ENCODE measurements at places on chromosomes 2 and 18.

- no peak for DNase-seq
- H3K36me3 ChIP-seq: no peaks in the 10 kb centered on the region
- H3K4me3 ChIP-seq: no peak overlapping the region
- no peak overlapping the region for H3K27ac ChIP-seq
- H3K4me1 ChIP-seq: no peaks in the 10 kb centered on the region
- no peaks in the 10 kb centered on the region for H3K27me3 ChIP-seq
Observed at GRCh38 chr18:69208545-69208944, 192.1 kb upstream of the DOK6 start.

GRCh38 chr18:31857526-31858106 lies 85.3 kb downstream of the TRAPPC8 start:
- H3K4me1 ChIP-seq: no peaks in the 10 kb centered on the region
- DNase-seq: no peak
- H3K36me3 ChIP-seq: peaks cover 24% of the 10 kb centered on the region
- no peak overlapping the region for H3K4me3 ChIP-seq

DNA sequence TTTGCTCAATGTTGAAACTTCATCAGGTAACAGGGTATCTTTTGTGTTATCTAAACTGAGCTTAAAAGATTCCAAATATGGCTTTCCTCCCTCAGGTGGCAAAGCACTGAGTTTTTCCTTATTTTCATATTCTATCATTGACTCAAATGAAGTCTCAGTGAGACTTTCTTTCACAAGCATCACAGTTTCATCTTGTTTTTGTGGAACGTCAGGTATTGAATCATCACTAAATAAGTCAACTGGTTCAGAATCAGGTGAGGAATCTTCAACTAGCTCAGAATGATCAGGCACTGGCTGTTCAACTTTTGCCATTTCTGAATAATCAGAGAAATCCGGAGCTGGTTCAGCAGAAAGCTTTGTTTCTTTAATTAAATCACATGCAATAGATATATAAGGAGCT lies 24.6 kb downstream of the RTN4 start:
- H3K36me3 ChIP-seq: peaks cover 10% of the 10 kb centered on the region
- H3K4me1 ChIP-seq: peaks cover 3% of the 10 kb centered on the region
- no peaks in the 10 kb centered on the region for H3K27me3 ChIP-seq
- no peak overlapping the region for H3K27ac ChIP-seq

GRCh38 chr2:114610677-114611076 lies 168.2 kb downstream of the DPP10 start:
- no peak for DNase-seq
- no peak overlapping the region for H3K4me3 ChIP-seq
- no peaks in the 10 kb centered on the region for H3K36me3 ChIP-seq

GRCh38 chr2:98483257-98483861 lies 38.7 kb downstream of the INPP4A start:
- peak overlapping the region; percentile 36 for H3K4me3 ChIP-seq
- peaks cover 99% of the 10 kb centered on the region for H3K4me1 ChIP-seq
- peak overlapping the region; percentile 77 for H3K27ac ChIP-seq
- no peaks in the 10 kb centered on the region for H3K27me3 ChIP-seq
- peaks cover 51% of the 10 kb centered on the region for H3K36me3 ChIP-seq
- peak; percentile 65 for DNase-seq

DNA sequence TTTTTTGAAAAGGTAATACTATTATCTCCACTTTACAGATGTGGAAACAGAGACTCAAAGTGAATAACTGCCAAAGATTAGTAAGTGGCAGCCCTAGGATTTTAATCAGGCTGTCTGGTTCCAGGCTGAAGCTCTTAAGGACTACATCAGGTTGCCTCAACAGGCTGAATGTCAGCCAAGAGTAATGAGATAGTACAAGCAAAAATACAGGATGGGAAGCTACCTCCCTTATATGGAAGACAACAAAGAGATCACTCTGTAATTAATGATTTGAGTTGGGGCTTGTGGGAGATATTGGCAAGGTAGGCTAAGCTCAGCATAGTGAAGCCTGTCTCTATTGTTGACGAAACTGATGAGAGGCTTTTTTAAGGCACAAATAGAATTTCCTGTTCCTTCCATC lies 323.1 kb downstream of the KCNJ3 start:
- no peaks in the 10 kb centered on the region for H3K36me3 ChIP-seq
- H3K4me1 ChIP-seq: no peaks in the 10 kb centered on the region
- no peak overlapping the region for H3K4me3 ChIP-seq

GRCh38 chr18:64210401-64210949 lies 61.6 kb upstream of the LINC00305 start:
- no peak overlapping the region for H3K4me3 ChIP-seq
- no peak overlapping the region for H3K27ac ChIP-seq
- no peaks in the 10 kb centered on the region for H3K27me3 ChIP-seq
- no peak for DNase-seq
- H3K36me3 ChIP-seq: no peaks in the 10 kb centered on the region

GRCh38 chr18:5417342-5417741 lies 121.8 kb upstream of the ZBTB14 start:
- no peak overlapping the region for H3K4me3 ChIP-seq
- peaks cover 4% of the 10 kb centered on the region for H3K27me3 ChIP-seq
- DNase-seq: no peak
- H3K36me3 ChIP-seq: no peaks in the 10 kb centered on the region
- no peak overlapping the region for H3K27ac ChIP-seq

GRCh38 chr2:32697156-32697555 lies 69.3 kb downstream of the TTC27 start:
- H3K4me3 ChIP-seq: no peak overlapping the region
- no peak for DNase-seq
- H3K36me3 ChIP-seq: no peaks in the 10 kb centered on the region
- H3K27ac ChIP-seq: no peak overlapping the region
- no peaks in the 10 kb centered on the region for H3K27me3 ChIP-seq
- peaks cover 9% of the 10 kb centered on the region for H3K4me1 ChIP-seq

- no peaks in the 10 kb centered on the region for H3K27me3 ChIP-seq
- no peaks in the 10 kb centered on the region for H3K36me3 ChIP-seq
- H3K4me3 ChIP-seq: no peak overlapping the region
- H3K27ac ChIP-seq: no peak overlapping the region
Observed at GRCh38 chr2:115610888-115611287, 1168.4 kb downstream of the DPP10 start.

- no peak for DNase-seq
- peaks cover 16% of the 10 kb centered on the region for H3K27me3 ChIP-seq
- no peak overlapping the region for H3K4me3 ChIP-seq
- no peak overlapping the region for H3K27ac ChIP-seq
Observed at GRCh38 chr18:36675542-36675941, 153.3 kb downstream of the TPGS2 start.

- H3K27ac ChIP-seq: no peak overlapping the region
- no peak for DNase-seq
- no peak overlapping the region for H3K4me3 ChIP-seq
Observed at GRCh38 chr2:185128346-185128745, 530.0 kb downstream of the ZNF804A start.

GRCh38 chr2:115083225-115083624 lies 640.8 kb downstream of the DPP10 start:
- no peak for DNase-seq
- no peaks in the 10 kb centered on the region for H3K4me1 ChIP-seq
- no peaks in the 10 kb centered on the region for H3K36me3 ChIP-seq

GRCh38 chr18:9380621-9381395 lies 46.2 kb downstream of the TWSG1 start:
- H3K4me3 ChIP-seq: no peak overlapping the region
- no peaks in the 10 kb centered on the region for H3K4me1 ChIP-seq
- H3K36me3 ChIP-seq: peaks cover 5% of the 10 kb centered on the region
- no peaks in the 10 kb centered on the region for H3K27me3 ChIP-seq

DNA sequence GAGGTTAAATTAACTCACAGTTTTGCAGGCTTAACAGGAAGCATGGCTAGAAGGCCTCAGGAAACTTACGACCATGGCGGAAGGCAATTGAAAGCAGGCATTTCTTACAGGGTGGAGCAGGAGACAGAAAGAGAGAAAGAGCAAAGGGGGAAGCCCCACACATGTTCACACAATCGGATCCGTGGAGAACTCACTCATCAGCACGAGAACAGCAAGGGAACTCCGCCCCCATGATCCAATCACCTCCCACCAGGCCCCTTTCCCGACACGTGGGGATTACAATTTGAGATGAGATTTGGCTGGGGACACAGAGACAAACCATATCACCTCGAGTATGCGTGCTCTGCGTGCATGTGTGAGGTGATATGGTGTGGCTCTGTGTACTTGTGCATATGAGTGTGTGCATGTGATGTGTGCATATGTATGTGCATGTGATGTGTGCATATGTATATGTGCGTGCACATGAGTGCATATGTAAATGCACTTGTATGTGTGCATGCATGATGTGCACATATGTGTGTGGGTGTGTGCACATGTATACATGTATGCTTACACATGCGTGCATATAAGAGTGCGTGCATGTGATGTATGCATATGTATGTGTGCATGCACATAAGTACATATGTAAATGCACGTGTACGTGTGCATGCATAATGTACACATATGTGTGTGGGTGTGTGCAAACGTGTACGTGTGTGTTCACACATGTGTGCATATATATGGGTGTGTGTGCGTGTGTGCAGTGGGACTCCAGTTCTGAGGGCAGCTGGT lies 108.7 kb upstream of the HDAC4 start:
- H3K4me1 ChIP-seq: no peaks in the 10 kb centered on the region
- H3K27me3 ChIP-seq: peaks cover 1% of the 10 kb centered on the region
- H3K27ac ChIP-seq: no peak overlapping the region
- H3K36me3 ChIP-seq: no peaks in the 10 kb centered on the region

GRCh38 chr2:20213651-20214565 lies 11.0 kb downstream of the SDC1 start:
- DNase-seq: no peak
- no peaks in the 10 kb centered on the region for H3K4me1 ChIP-seq
- no peak overlapping the region for H3K4me3 ChIP-seq
- H3K36me3 ChIP-seq: no peaks in the 10 kb centered on the region
- no peak overlapping the region for H3K27ac ChIP-seq

DNA sequence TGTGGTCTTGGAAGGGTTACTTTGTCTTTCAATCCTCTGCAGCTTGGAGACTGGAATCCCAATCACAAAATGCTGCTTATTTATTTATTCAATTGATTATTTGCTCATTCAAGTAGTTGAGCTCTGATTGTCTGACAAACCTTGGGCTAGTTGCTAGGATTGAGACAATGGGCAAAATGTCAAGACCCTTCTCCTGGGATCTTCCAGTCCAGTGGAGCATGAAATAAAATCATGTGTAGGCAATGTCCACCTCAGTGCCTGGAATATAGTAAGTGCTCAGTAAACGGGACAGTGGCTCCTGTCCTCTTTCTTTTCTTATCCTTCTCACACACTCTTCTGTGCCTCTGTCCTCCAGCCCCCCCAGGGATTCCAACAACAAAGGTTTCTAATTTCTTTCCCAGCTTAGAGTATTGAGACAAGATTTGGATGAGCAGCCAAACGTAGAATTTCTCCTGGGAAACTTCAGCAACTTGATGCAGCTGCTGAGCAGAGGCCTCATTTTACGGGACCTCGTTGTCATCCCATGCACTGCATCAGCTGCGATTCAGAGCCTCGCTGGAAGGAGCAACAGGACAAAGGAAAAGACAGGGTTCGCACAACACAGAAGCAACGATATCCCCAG lies 545.0 kb downstream of the SOX11 start:
- no peak overlapping the region for H3K27ac ChIP-seq
- no peak overlapping the region for H3K4me3 ChIP-seq
- H3K27me3 ChIP-seq: no peaks in the 10 kb centered on the region
- DNase-seq: no peak
- no peaks in the 10 kb centered on the region for H3K4me1 ChIP-seq

DNA sequence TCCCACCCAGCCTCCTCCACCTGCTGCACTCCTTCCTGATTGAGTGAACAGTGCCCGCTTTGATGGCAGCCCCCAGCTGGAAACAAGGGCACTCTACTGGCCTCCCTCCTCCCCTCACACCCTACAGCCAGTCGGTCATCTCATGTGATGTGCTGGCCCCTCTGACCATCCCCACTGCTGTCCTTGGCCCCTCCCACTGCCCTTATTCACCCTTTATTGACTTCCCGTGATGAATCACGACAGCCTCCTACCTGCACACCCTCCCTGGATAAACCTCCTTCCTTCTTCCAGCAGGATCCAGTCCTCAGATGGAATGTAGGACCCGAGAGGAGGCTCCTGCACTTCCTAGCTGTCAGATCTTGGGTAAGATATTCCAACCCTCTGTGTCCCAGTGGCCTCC lies 186.5 kb upstream of the SH3BP4 start:
- H3K27me3 ChIP-seq: no peaks in the 10 kb centered on the region
- no peak for DNase-seq
- H3K27ac ChIP-seq: no peak overlapping the region

- H3K27ac ChIP-seq: no peak overlapping the region
- H3K27me3 ChIP-seq: peaks cover 2% of the 10 kb centered on the region
- H3K36me3 ChIP-seq: no peaks in the 10 kb centered on the region
- no peak overlapping the region for H3K4me3 ChIP-seq
Observed at GRCh38 chr2:60469536-60470317, 83.7 kb downstream of the BCL11A start.

GRCh38 chr2:238296638-238297457 lies 8.4 kb upstream of the PER2 start:
- no peaks in the 10 kb centered on the region for H3K4me1 ChIP-seq
- H3K27me3 ChIP-seq: peaks cover 16% of the 10 kb centered on the region
- H3K36me3 ChIP-seq: no peaks in the 10 kb centered on the region
- H3K27ac ChIP-seq: no peak overlapping the region
- no peak overlapping the region for H3K4me3 ChIP-seq
